ENCODE measurements at places on chromosomes 13 and 19. TPM values are rescaled to one million over a fixed set of nuclear protein-coding genes. Genes with fewer than 3 reads are reported as not detected.

The FAM174C gene
- 14.2 TPM for total RNA-seq

The SPTBN4 gene
- 14.8 TPM for total RNA-seq

The CYP2A6 gene
- total RNA-seq = not detected

The ALG5 gene
- total RNA-seq = 30.6 TPM

All from camera-type eye (tissue), 1 donor.